ENCODE measurements at places on chromosomes 4 and X.

DNA sequence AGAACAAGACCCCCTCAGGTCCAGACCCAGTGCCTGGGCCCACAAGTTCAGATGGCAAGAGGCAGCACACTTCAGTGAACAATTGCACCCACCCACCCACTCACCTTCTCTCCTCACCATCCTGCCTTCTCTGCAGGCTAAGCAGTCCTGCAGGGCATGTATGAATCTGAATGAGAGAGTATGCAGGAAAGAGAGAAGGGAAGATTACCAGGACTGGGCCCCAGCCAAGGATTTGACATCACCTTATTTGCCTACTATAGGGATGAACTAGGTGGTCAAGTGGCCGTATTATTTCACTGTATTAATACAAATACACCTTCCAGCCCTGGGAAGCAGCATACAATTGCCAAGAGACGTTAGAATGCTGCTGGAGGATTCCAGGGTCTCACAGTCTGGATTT, 2.1 kb upstream of the ZNF141 start:
- DNase-seq: no peak

GRCh38 chr4:153655002-153655541, 29.0 kb upstream of the TLR2 start:
- no peak for DNase-seq

DNA sequence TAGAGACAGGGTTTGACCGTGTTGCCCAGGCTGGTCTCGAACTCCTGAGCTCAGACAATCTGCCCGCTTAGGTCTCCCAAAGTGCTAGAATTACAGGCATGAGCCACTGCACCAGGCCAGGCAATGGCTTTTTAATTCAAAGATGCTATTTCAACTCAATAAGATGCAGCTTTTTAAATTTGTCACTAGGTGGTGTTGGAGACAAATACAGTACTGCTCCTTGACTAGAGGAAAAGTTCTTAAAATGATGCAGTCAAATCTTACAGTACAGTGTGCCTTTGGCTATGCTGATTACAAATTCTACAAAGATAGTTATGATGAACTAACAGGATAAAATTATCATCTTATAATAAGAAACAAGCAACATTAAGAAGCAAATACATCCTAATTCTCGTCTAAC, 441.1 kb downstream of the KCNIP4 start:
- DNase-seq: peak; percentile 42

GRCh38 chrX:18899796-18900380, 84.0 kb downstream of the PHKA2 start:
- DNase-seq: peak; percentile 27

DNA sequence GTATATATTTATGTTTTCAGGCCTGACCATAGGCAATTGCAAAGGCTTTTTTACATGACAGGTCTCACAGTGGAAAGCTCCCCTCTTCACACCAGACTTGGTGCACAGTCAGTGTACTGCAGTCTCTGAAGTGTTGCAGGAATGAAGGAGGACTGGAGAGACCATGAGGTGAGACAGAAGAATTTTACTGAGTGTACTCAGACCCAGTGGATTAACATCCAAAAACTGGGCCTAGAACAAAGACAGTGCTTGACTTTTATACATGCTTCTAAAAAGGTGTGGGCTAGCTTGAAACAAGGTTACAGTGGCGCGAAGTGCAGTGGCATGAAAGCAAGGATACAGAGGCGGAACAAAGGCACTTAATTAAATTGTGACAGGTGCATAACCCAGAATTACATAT, 822.9 kb downstream of the RAPGEF2 start:
- no peak for DNase-seq

DNA sequence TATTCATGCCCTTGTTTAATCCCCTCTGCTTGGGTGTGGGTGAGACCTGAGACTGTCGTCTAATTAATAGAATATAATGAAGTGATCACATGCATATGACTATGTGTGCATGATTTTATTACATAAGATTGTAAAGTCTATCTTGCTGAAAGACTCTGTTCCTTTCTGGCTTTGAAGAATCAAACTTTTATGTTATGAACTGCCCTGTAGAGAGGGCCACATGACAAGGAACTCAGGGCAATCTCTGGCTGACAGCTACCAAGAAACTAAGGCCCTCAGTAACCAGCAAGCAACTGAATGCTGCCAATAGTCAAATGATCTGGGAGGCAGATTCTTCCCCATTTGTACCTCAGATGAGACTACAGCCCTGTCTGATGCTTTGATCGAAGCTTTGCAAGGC, 13.5 kb downstream of the TSPAN7 start:
- DNase-seq: no peak

DNA sequence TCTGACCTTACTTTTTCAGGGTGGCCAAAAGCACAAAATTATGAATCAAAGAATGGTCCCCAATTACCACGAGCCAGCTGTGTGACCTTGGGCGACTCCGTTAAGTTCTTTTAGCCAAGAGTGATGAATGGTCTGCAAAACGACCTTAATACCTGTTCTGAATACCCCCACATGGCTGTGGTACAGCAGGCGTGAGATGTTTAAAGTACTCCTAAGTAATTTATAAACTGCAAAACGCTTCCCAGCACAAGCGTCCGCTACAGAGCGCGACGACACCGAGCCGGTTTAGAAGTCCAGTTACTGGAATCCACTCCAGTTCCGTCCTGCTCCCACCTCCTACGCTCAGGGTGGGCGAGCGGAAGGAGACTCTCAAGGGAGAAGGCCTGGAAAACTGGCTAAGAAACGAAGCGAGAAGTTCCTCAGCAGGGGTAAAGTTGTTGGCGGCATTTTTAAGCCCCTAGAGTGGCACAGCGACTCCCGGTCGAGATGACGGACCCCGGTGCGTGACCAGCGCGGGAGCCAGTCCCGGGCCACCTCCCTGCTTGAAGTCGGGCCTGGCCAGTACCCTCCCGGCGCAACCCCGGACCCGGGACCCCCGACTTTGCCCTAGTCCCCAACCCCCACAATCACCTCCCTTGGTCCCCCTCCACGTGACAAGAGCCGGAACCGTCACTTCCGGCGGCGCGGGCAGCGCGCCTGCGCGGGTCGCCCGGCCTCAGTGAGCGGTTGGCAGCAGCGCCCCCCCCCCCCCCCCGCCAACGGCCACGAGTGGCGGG, 659 bp upstream of the BMP2K start:
- peak; percentile 78 for DNase-seq

DNA sequence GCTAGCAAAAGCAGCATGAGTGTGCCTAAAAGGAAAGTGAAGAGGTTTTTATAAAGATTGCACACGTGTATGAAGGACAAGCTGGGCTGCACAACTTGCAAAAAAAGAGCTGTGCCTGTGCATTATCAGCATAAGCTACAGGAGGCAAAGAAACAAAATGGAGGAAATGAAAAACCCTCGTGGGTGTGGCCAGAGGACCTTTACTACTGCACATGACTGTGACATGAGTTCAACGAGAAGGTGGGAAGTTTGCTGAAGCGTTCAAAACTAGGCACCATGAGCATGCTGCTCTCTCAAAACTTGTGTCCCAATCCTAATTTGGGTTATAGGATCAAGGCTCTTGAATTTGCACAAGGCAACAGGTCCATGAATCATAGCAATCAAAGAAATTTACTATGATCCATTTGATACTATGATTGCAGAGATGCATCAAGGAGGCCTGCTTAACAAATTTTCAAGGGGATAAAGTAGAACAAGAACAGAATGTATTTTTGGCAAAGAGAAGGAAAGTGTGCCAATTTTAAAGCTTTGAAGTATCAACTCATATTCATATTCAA, 38.1 kb upstream of the CXorf38 start:
- peak; percentile 7 for DNase-seq

- peak; percentile 81 for DNase-seq
Measured at GRCh38 chrX:45807572-45808425, 607.1 kb upstream of the DIPK2B start.

DNA sequence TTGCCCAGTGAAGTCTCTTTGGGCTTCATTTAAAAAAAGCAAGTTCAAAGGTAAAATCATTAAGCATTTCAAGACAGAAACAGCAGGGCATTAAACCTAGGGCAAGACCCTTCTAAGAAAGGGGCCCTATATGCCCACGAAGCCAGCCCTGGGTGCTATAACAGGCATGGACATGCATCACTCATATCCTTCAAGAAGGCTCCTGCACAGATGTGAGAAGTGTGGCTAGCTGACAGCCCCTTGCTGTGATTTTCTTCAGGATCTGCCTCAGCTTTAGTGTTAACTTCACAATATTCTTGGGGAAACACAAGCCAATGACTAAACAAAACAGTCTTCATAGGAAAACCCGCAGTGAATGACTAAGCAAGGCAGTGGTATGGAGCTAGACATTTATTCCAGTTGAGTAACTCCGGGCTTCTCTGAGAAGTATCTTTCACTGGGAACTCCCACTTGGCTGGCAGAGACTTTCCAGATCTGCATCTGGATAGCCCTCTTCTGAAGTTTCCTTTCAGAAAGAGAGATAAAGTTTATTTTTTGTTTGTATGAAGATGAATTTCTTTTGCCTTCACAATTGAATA, 11.9 kb upstream of the MAOA start:
- peak; percentile 5 for DNase-seq

DNA sequence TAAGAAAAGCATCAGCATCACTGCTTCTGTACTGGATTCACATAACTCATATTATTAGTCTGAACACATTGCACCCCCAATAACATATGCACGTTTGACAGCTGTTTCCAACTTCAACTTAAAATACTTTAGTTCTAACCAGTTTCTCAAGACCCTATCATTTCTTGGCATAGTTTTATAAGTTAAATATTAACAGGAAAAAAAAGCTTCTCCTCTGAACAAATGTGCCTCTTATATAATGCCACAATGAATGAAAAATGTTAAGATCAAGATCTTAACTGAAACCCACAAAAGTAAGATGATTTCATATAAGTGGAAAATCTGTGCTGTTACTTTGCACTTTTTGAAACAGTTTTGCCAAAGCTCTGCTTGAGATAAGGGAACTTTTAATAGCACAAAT, 652.8 kb upstream of the FAM241A start:
- DNase-seq: no peak

DNA sequence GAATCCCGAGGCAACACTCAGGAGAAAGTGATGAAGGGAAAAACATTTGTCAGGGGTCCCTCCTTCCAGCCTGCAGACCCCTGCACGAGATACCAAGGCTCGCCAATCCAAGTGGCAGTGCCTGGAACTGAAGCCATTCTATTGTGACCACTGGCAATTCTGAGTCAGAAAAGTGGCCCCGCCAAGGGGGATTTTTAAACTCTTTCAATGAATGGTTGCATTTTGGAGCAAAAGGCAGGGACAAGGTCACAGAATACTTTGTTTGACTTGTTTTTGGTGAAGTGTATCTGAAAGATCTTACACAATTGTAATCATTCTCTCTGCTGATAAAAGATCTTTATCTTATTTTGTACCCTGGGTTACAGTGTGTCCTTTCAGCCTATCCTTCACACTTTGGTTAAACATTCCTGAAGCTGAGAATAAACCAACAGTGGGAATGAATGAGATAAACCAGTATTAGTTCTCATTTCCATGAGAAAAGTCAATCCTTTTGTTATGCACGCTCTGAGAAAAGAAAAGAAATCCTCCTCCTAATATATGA, 115.9 kb upstream of the PDLIM3 start:
- no peak for DNase-seq

- no peak for DNase-seq
Measured at GRCh38 chr4:3878678-3879077, 112.5 kb downstream of the ADRA2C start.

DNA sequence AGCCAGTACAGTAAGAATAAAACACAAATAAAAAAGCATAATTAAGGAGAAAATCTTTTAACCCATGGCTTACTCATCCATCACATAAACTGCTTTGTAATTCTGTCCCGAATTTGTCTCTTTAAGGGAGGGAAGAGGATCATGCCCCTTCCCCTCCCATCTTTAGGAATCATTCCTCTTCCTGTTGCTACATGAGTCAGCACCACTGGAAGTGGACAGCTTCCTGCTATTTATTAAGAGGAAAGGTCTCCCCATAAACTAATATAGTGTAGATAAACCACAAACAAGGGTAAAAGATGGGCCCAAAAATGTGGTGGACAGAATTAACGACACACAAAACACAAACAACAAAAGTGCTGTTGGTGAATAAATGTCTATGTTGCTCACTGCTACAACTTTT, 75.8 kb downstream of the PPP3CA start:
- no peak for DNase-seq

GRCh38 chrX:15749642-15750610, 11.9 kb downstream of the CA5B start:
- DNase-seq: no peak

DNA sequence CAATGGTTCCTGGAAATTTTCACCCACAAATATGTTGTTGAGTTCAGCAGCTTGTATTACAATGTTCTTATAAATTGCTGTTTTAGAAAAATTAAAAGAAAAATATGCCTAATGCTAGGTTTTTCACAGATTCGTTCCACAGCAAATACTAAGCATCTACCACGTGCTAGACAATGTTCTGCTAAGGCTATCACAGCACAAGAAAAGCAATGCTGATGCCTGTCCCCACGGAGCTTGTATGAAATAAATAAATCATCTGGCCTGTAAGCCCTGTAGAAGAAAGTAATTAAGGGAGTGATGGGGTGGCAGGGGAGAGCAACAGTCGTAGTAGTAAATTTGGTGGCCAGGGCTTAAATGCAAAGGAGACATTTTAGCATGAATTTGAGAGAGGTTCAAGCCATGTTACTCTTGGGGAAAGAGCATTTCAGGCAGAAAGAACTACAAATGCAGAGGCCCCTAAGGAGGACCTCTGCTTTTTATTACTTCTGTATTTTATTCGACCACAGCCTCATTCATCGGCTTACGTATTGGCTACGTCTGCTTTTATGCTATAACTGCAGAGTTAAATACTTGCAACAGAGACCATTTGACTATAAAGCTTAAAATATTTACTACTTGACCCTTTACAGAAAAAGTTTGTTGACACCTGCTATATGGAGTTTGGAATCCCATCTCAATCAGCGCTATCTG, 36.3 kb downstream of the ARAP2 start:
- no peak for DNase-seq

- DNase-seq: no peak
Measured at GRCh38 chrX:41963348-41963747, 40.0 kb upstream of the CASK start.

DNA sequence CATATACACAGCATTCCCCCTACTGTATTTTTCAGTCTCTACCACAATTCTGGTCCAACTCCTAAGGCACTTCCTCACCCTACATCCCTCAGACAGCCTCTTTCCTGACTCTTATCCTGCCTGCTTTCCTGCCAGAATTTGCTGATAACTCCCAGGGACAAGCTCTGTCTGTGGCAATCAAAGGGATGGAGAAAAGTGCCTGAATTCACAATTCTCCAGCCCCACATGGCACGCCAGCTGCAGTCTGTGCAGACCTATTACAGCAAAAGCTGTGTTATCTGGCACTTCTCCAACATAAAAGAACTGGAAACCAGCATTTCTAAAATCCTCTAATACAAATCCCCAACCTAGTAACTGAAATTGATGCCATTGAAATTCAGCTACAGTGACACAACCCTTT, 404.8 kb downstream of the KLHL13 start:
- DNase-seq: no peak

GRCh38 chr4:727576-727975, 21.9 kb downstream of the PCGF3 start:
- no peak for DNase-seq
